Activated B cell treated with CpG ODN at 0.5 μM for 24 hours (primary cell): ENCODE measurements at places on chromosomes 11 and 22. TPM values are rescaled to one million over a fixed set of nuclear protein-coding genes. Genes with fewer than 3 reads are reported as not detected.
A peak's percentile ranks its signal among the peaks of the same experiment; 100 is the strongest.

The UNC93B1 gene
- total RNA-seq: 117 and 133 TPM in 2 replicates

GRCh38 chr22:27391092-27391770 is 410.3 kb downstream of the MN1 start:
- no peak overlapping the region for H3K4me3 ChIP-seq
- no peak overlapping the region for H3K27ac ChIP-seq
- DNase-seq: no peak
- no peaks in the 10 kb centered on the region for H3K36me3 ChIP-seq

GRCh38 chr11:82239498-82239897 is 494.2 kb downstream of the FAM181B start:
- H3K36me3 ChIP-seq: no peaks in the 10 kb centered on the region
- H3K27ac ChIP-seq: no peak overlapping the region
- H3K4me3 ChIP-seq: no peak overlapping the region
- no peak for DNase-seq
- H3K27me3 ChIP-seq: no peaks in the 10 kb centered on the region

DNA sequence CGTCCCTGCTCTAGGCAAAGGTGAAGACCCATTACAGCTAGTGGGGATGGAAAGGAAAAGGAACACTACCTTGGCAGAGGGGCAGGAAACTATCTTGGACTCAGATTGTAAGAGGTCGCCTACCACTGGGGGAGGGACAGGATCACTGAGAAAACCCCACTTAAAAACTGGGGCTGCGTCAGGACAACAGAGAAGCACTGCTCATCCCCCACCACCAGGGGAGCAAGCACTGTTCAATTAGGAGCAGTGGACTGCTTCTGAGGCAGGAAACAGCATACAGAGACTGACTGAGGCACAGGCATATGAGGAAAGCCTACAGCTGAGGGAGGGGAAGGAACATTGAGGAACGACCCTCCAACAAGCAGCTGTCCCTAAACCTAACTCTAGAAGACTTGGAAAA is 20.8 kb upstream of the DLAT start:
- no peak overlapping the region for H3K27ac ChIP-seq
- H3K4me1 ChIP-seq: peaks cover 7% of the 10 kb centered on the region
- no peaks in the 10 kb centered on the region for H3K36me3 ChIP-seq
- peaks cover 21% of the 10 kb centered on the region for H3K27me3 ChIP-seq
- no peak overlapping the region for H3K4me3 ChIP-seq

- no peak overlapping the region for H3K4me3 ChIP-seq
- H3K27ac ChIP-seq: no peak overlapping the region
- no peak for DNase-seq
- no peaks in the 10 kb centered on the region for H3K36me3 ChIP-seq
Measured at GRCh38 chr11:31922450-31922849, 111.3 kb upstream of the PAX6 start.

DNA sequence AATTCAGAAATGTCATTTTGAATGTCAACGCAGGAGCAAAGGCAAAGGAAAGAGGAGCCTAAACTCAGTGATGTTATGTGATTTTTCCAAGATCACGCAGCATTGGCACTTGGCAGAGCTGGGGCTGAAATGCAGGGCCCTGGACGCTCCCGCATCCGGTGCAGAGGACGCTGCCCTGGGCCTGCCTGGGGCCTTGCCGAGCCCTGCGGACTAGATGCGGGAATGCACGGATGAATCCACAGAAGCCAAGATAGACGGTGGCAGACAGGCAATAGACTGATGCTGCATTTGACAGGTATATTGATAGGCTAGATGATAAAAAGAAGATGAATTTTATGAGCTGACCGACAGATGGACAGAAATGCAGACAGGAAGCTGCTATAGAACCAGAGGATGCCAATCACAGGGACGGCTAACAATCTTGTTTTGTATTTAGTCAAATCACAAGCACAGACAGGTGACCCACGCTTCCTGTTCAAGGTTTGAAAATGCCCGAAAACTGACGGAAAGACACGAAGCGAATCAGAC is 696 bp upstream of the MARK2 start:
- H3K4me3 ChIP-seq: peak overlapping the region; percentile 89
- H3K36me3 ChIP-seq: peaks cover 30% of the 10 kb centered on the region
- peaks cover 57% of the 10 kb centered on the region for H3K4me1 ChIP-seq
- peak overlapping the region; percentile 83 for H3K27ac ChIP-seq
- no peak for DNase-seq

DNA sequence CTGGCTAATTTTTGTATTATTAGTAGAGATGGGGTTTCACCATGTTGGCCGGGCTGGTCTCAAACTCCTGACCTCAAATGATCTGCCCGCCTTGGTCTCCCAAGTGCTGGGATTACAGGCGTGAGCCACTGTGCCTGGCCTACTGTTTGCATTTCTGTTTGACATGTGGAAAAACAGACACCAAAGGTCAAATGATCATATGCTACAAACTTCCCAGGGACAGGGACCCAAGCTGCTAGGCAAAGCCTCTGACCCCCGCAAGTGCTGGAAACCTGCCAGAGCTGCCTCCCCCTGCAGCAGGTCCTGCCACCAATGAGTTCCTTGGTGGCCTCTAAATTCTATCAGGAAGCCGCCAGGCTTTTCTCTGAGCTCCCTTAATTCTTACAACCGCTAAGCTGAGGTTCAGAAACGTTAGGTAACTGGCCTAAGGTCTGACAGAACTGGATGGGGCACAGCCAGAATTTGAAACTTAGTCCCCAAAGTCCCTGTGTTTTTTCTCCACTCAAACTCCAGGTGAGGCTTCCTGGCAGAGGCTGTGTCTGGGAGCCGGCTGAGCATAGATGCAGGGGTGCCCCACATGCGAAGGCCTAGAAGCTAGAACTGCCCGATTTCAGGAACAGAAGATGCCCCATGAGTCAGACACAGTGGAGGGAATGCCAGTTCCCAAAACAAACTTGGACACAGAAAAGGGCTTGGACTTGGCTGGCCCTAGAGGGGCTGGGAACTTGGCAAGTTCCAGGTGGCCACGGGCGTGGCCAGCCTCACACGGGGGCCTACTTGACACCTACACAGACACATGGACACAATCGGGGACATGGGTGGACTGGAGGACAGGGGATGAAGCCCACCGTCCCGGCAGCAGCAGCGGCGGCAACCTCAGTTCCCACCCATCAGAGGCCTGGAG is 7.4 kb downstream of the CSNK1E start:
- H3K4me1 ChIP-seq: peaks cover 81% of the 10 kb centered on the region
- DNase-seq: no peak
- peaks cover 18% of the 10 kb centered on the region for H3K36me3 ChIP-seq
- H3K4me3 ChIP-seq: no peak overlapping the region

The DTX4 gene
- total RNA-seq: 24.2 TPM in 2 replicates

DNA sequence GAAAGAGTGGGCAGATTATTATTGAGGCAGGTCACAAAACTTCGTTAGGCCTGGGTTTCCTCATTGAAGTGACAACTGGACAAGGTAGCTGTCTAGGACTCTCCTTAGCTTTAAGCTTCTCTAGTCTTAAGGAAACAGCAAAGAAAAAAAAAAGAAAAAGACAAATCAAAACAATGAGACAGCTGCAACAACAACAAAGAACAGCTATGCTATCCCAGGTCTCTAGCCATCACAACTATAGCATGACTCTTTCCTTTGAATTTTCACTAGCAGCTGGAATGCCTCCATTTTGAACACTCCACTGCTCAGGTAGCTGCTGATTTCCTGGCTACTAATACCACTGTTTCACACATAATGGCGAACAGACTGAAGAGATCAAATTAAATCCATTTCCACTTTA is 302.4 kb upstream of the SORL1-AS1 start:
- no peaks in the 10 kb centered on the region for H3K4me1 ChIP-seq
- H3K27me3 ChIP-seq: no peaks in the 10 kb centered on the region
- H3K4me3 ChIP-seq: no peak overlapping the region
- H3K36me3 ChIP-seq: no peaks in the 10 kb centered on the region
- no peak for DNase-seq
- H3K27ac ChIP-seq: no peak overlapping the region

GRCh38 chr22:49046546-49047361 is 780.9 kb downstream of the BRD1 start:
- H3K36me3 ChIP-seq: no peaks in the 10 kb centered on the region
- no peaks in the 10 kb centered on the region for H3K27me3 ChIP-seq
- H3K27ac ChIP-seq: no peak overlapping the region
- no peak overlapping the region for H3K4me3 ChIP-seq
- DNase-seq: no peak

GRCh38 chr11:898540-899190 is 11.9 kb downstream of the CHID1 start:
- H3K4me1 ChIP-seq: no peaks in the 10 kb centered on the region
- no peak for DNase-seq
- H3K4me3 ChIP-seq: no peak overlapping the region
- no peak overlapping the region for H3K27ac ChIP-seq
- no peaks in the 10 kb centered on the region for H3K27me3 ChIP-seq

The PKDREJ gene
- total RNA-seq: not detected in 2 replicates

The RIMBP3C gene
- 0.24 TPM in 1 of 2 replicates, not detected in the other for total RNA-seq

DNA sequence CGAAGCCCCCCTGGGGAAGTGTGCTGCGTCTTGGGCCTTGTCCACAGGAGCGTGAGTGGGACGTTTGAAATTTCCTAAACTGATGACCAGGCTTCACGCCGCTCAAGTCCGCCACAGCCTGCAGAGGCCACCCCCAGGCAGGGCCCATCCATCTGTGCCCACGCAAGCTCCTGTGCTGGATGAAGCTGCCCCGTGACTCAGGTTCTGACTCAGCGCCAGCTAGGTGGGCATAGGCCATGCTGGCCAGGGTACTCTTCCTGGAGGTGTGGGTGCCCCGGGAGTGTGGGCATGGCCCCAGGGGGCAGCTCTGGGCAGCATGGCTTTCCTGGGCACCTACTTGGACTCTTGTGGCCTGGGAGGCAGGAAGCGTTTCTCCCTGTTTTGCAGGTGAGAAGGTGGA is 134.8 kb downstream of the CACNA1I start:
- H3K27me3 ChIP-seq: peaks cover 8% of the 10 kb centered on the region
- DNase-seq: no peak
- no peaks in the 10 kb centered on the region for H3K36me3 ChIP-seq
- H3K27ac ChIP-seq: no peak overlapping the region

DNA sequence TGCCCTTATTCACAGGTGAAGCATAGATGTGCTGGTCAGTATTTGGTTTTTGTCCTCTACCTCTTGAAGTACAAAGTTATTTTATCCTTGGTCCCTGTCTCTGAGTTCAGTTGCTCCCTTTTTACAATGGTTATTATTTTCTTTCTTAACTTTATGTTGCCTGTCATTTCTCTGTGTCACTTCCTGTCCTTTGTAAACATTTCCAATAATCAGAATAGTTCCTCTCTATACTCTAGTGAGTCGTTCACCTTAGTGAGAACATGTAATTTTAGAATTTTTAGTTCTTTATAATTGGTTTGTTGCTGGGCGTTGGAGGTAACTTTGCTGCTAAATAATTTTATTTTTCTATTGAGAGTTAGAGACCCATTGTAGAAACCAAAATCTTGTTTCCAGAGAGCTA is 16.0 kb downstream of the CSTPP1 start:
- H3K27me3 ChIP-seq: no peaks in the 10 kb centered on the region
- no peak for DNase-seq
- H3K4me3 ChIP-seq: no peak overlapping the region
- no peaks in the 10 kb centered on the region for H3K4me1 ChIP-seq
- peaks cover 3% of the 10 kb centered on the region for H3K36me3 ChIP-seq

The APOL6 gene
- 7.7 and 8.0 TPM in 2 replicates for total RNA-seq

The CHADL gene
- total RNA-seq: 0.10 TPM in 1 of 2 replicates, not detected in the other

DNA sequence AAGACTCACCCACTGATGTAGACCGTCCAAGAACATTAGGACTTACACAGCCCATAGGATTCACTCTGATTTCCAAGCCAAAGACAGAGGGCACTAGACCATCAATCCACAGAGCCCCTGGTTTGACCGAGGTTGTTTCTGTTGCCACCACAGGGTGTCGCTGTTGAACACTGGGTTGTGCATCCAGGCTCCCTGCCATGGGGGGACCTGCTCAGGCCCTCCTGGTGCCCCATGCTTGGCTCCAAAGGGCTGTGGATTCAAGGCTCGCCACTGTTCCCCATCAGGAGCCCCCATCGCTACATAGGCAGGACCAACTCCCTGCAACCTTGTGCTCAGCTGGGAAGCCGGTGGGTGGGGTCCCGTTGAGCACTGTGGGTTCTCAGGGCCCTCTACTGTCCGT is 128.0 kb upstream of the ANO1 start:
- H3K27me3 ChIP-seq: no peaks in the 10 kb centered on the region
- no peaks in the 10 kb centered on the region for H3K36me3 ChIP-seq
- no peak overlapping the region for H3K4me3 ChIP-seq
- DNase-seq: no peak
- H3K4me1 ChIP-seq: no peaks in the 10 kb centered on the region
- H3K27ac ChIP-seq: no peak overlapping the region

DNA sequence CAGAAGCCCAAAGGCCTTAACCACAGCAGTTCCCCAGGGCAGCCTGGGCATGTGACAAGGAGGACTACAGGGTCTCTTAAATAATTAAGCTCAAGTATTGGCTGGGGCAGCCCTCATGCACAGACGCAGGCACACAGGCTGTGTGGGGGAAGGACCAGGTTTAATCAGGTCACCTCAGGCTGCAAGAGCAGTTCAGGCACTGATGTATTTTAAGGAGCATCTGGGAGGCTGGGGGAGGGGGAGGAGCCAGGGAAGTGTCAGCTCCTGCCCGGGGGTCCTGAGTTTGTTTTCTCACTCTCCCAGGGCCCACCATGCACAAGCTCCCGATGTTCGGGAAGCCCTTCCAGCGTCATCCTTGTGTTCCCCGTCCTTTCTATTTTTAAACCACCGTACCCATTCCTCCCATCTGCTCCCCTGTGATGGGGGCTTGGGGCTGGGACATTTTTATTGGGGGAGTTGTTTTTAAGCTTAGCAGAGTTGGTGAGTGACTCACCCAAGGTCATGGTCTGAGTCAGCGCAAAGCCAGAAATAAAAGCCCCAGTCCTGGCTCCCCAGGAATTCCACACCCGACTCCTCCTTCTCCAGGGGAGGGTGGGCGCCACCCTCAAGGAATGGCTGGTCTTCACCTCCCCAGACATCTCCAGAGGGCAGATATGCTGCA is 2.4 kb downstream of the CSDC2 start:
- peaks cover 19% of the 10 kb centered on the region for H3K27me3 ChIP-seq
- no peak overlapping the region for H3K27ac ChIP-seq
- DNase-seq: no peak
- H3K36me3 ChIP-seq: no peaks in the 10 kb centered on the region

The F2 gene
- not detected in 2 replicates for total RNA-seq

DNA sequence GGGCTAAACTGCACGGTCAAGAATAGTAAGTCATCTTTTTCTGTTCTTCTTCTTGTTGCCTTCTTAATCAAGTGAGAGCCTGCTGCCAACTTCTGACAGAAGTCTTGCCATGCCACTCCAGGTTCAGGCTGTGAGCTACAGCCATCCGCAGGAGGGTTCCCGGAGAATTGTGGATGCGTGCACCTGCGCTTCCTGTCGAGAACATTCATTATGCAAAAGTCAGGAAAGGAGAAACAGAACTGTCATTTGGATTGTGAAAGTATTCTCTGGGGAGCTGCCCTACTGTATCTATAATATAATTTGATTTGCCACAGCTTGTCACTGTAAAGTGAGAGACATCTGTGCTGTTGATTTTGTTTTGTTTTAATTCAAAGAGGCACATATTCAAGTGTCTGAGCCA is 12.3 kb downstream of the IL17RA start:
- no peaks in the 10 kb centered on the region for H3K27me3 ChIP-seq
- DNase-seq: no peak
- H3K27ac ChIP-seq: no peak overlapping the region
- H3K4me3 ChIP-seq: no peak overlapping the region
- peaks cover 47% of the 10 kb centered on the region for H3K36me3 ChIP-seq
